Mesothelial cell of epicardium (in vitro differentiated cells): ENCODE measurements at places on chromosomes 1 and 21.

DNA sequence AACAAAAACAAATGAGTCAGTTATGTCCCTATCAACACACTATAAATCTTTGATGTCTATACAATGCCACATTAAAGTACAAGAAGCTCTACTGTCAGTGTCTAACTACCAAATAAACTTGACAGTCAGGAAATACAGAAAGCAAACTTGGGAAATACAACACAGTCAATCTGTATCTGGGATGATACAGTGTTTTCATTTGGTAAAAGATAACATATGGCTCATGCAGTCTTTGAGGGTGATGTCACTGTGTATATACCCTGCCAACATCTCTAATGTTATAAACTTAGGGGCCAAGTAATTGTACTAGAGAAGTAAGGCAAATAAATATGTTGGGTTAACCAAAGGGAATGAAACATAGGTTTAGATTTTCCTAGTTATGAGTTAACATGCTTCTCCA is 552.5 kb upstream of the ADAMTS5 start:
- DNase-seq: no peak

- no peak for DNase-seq
These were observed 292.1 kb upstream of the FMN2 start for GRCh38 chr1:239799617-239800016.

- no peak for DNase-seq
These were observed 15.5 kb upstream of the PSMB2 start for GRCh38 chr1:35656863-35657232.

- no peak for DNase-seq
These were observed 716 bp downstream of the OLIG2 start for GRCh38 chr21:33026443-33026858.

GRCh38 chr21:15999741-16000140 is 270.0 kb downstream of the USP25 start:
- no peak for DNase-seq
